H9 (cell line): ENCODE measurements at places on chromosomes 1 and 21. TPM values are rescaled to one million over a fixed set of nuclear protein-coding genes. Genes with fewer than 3 reads are reported as not detected.

The FAM3B gene
- 4.0 and 5.0 TPM in 2 replicates for total RNA-seq

The TSNAX gene
- total RNA-seq: 39.8 and 39.9 TPM in 2 replicates

The ERG gene
- total RNA-seq: 0.11 and 0.18 TPM in 2 replicates

The TMEM61 gene
- 0.61 and 1.0 TPM in 2 replicates for total RNA-seq

The DHRS3 gene
- total RNA-seq: 52.2 and 54.5 TPM in 2 replicates

The KRTAP11-1 gene
- total RNA-seq: not detected in 2 replicates

The FAAH gene
- total RNA-seq: 18.9 and 23.4 TPM in 2 replicates

DNA sequence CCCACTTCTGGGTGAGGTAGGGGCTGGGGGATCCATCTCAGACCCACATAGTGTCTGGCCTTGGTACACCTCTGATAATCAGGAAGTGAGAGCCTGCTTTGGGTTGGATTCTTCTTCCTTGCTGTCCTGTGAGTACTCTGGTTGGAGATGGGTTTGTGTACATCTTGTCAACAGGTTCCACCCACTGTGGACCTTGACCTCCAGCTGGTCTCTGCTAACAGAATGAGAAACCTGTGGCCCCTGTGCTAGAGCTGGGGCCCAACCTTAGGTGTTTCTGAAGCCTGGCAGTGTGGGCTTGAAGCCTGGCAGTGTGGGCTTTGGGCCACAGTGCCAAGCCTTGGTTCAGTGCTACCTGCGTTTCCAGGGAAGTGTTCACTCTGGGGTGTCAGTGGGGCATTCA lies 2.6 kb downstream of the ZBTB48 start:
- H3K36me3 ChIP-seq: peaks cover 2% of the 10 kb centered on the region; the same call in 1 of the 2 replicates
- no peaks in the 10 kb centered on the region; the same call in 1 of the 2 replicates for H3K4me1 ChIP-seq
- H3K4me3 ChIP-seq: no peak overlapping the region
- H3K27ac ChIP-seq: no peak overlapping the region
- no peaks in the 10 kb centered on the region for H3K27me3 ChIP-seq
- DNase-seq: no peak

- no peak overlapping the region for H3K27ac ChIP-seq
- no peaks in the 10 kb centered on the region for H3K4me1 ChIP-seq
- H3K27me3 ChIP-seq: no peaks in the 10 kb centered on the region
- H3K36me3 ChIP-seq: no peaks in the 10 kb centered on the region
- no peak for DNase-seq
Measured at GRCh38 chr1:101207891-101208290, 28.9 kb upstream of the S1PR1 start.

GRCh38 chr1:201628490-201628889 lies 89.6 kb downstream of the NAV1 start:
- no peak overlapping the region for H3K27ac ChIP-seq
- no peaks in the 10 kb centered on the region for H3K27me3 ChIP-seq
- H3K4me3 ChIP-seq: no peak overlapping the region
- no peak for DNase-seq

- no peak overlapping the region for H3K4me3 ChIP-seq
- no peaks in the 10 kb centered on the region for H3K36me3 ChIP-seq
- DNase-seq: peak; percentile 65
- no peaks in the 10 kb centered on the region; the same call in 1 of the 2 replicates for H3K4me1 ChIP-seq
- H3K27ac ChIP-seq: no peak overlapping the region
Measured at GRCh38 chr1:109151146-109151990, 37.5 kb downstream of the ELAPOR1 start.

DNA sequence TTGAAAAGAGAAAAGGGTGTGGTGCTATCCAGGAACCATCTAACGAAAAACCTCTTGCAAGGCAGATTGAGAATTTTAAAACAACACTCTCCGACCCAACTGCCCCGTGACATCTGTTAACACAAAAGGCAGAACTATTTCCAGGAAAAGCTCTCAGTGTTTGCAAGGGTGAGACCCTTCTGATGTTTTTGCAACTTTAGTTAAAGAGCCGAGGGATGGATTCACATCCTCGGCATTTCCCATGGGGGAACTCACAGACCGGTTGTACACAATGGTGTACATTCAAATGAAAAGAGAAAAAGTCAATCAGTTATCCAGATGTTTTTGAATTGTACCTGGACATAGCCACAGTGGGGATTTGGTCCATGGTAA lies 120.0 kb downstream of the NGF start:
- DNase-seq: no peak
- no peaks in the 10 kb centered on the region for H3K27me3 ChIP-seq
- H3K27ac ChIP-seq: no peak overlapping the region

DNA sequence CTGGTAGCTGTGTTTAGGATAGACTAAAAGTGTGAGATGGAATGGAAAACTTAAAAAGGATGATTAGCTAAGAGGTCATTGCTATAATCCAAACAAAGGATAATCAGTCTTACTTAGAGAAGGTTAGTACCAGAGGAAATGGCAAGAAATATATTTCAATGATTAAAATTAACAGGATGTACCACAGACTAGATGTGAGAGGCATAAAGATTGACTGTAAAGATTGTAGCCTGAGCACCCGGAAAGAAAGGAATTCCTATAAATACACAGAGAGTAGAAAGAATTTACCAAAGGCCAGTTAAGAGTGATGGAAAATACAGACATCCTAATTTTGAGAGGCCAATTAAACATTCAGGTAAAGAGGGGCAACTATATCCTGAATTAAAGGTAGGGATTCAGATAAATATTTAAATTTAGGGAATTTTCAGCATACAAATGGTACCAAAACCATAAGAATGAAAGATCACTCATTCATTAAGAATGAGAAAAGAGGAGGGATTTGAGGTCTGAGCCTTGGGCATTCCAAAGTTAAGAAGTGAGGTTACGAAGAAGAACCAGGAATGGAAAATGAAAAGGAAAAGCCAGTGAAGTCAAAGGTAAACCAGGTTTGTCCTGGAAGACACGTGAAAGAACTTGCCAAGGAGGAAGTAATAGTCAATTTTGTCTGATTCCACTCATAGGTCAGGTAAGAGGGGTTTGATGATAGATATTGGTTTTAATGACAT lies 46.4 kb upstream of the RGS1 start:
- no peaks in the 10 kb centered on the region for H3K4me1 ChIP-seq
- H3K27me3 ChIP-seq: no peaks in the 10 kb centered on the region
- no peak overlapping the region for H3K27ac ChIP-seq
- H3K36me3 ChIP-seq: no peaks in the 10 kb centered on the region

DNA sequence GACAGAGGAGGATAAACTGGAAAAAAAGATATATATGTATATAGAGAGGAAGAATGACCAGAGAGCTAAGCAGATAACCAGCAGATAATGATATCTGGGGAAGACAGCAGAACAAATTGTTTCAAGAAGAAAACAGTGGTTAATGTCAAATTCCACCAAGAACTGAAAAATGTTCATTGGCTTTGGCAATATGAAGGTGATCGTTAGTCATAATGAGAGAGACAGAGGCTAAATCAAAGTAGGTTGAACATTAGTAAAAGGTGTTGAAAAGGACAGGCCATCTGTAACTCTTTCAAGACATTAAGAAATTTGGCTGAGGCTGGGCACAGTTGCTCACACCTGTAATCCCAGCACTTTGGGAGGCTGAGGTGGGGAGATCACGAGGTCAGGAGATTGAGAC lies 25.3 kb upstream of the CR2 start:
- no peaks in the 10 kb centered on the region; the same call in 1 of the 2 replicates for H3K4me1 ChIP-seq
- H3K4me3 ChIP-seq: no peak overlapping the region
- no peaks in the 10 kb centered on the region; the same call in 1 of the 3 replicates for H3K36me3 ChIP-seq
- H3K27me3 ChIP-seq: 0 out of 2 replicates have a peak, but pooled peaks cover 2% of the 10 kb centered on the region
- H3K27ac ChIP-seq: no peak overlapping the region

DNA sequence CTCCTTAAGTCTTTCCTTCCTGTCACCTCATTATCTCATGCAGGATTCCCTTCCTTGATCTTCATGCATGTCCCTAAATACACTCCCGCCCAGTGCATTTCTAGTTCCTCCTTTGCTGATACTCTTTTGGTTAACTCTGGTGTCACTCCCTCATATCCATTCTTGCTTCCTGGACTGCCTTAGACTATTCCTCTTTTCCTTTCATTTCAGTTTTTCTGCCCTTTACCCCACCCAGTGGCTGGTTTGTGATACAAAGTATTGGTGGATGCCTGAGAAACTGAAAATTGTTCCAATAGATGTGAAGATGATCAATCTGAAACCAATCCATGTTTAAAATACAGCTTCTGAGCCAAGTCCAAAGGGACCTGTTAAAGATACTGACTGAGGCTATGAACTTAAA lies 553.8 kb upstream of the CAMK1G start:
- H3K27ac ChIP-seq: no peak overlapping the region
- H3K27me3 ChIP-seq: no peaks in the 10 kb centered on the region
- no peaks in the 10 kb centered on the region for H3K4me1 ChIP-seq

GRCh38 chr1:55420929-55421716 lies 206.0 kb upstream of the USP24 start:
- no peak for DNase-seq
- H3K36me3 ChIP-seq: no peaks in the 10 kb centered on the region
- H3K27me3 ChIP-seq: no peaks in the 10 kb centered on the region
- H3K27ac ChIP-seq: no peak overlapping the region
- H3K4me1 ChIP-seq: no peaks in the 10 kb centered on the region

DNA sequence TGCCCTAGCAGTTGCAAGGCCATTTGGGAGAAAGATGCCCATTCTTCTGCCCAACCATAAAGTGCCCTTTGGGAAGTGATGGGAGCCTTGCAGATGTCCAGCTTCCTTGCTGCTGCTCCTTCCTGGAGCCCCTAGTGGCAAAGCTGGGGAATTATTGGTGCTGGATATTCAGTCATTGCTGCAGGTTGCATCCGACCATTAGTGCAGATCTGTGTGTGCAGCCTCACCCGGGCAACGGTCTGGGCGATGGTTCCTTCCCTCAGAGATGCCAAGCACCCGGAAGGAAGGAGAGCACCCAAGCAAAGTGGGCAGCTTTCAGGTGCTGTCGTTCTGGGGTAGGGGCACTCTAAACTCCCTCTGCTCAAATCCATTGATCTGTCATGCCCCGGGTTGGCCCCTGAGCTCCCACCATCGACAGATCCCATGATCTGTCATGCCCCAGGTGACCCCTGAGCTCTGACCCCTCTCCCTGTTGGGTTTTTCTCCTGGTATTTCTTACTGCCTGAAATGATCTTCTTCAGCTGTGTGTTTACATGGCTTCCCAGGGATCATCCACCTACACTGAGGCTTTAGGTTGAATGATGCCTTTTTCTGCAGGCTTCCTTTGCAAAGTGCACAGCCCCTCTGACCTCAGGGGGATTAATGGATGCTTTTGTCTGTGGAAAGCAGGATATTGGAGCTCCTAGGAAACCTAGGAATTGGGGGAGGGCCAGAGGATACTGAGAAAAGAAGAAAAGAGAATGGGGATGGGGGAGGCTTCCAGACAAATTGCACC lies 467.5 kb downstream of the PTPRU start:
- H3K27me3 ChIP-seq: no peaks in the 10 kb centered on the region
- no peaks in the 10 kb centered on the region for H3K4me1 ChIP-seq
- no peaks in the 10 kb centered on the region for H3K36me3 ChIP-seq
- no peak overlapping the region for H3K4me3 ChIP-seq
- H3K27ac ChIP-seq: no peak overlapping the region

GRCh38 chr1:216766633-216767327 lies 43.6 kb upstream of the ESRRG start:
- no peak for DNase-seq
- H3K4me1 ChIP-seq: peaks cover under 1% of the 10 kb centered on the region; the same call in 1 of the 2 replicates
- H3K27ac ChIP-seq: no peak overlapping the region
- H3K27me3 ChIP-seq: no peaks in the 10 kb centered on the region
- no peaks in the 10 kb centered on the region for H3K36me3 ChIP-seq

DNA sequence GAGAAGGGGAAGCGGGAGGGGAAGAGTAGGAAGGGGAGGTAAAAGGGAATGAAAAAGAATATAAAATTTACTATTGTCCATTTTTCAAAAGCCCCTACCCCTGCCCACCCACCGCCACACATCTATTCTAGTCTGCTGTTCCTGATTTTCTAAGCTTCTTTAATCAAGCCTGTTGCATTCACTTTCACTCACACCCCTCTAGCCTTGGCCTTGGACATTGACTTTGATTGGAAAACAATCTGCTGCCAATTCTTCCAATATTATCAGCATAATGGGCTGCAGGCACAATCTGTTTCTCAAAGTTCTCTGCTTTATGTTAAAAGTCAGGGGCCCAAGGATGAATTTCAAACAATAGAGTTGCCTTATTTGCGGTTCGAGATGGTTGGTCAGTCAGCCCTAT lies 281.2 kb downstream of the SETD4 start:
- no peak for DNase-seq
- H3K4me3 ChIP-seq: no peak overlapping the region
- no peaks in the 10 kb centered on the region for H3K36me3 ChIP-seq
- H3K27ac ChIP-seq: no peak overlapping the region

GRCh38 chr1:64539781-64540218 lies 69.9 kb downstream of the CACHD1 start:
- no peaks in the 10 kb centered on the region for H3K36me3 ChIP-seq
- no peak overlapping the region for H3K27ac ChIP-seq
- no peak overlapping the region for H3K4me3 ChIP-seq

DNA sequence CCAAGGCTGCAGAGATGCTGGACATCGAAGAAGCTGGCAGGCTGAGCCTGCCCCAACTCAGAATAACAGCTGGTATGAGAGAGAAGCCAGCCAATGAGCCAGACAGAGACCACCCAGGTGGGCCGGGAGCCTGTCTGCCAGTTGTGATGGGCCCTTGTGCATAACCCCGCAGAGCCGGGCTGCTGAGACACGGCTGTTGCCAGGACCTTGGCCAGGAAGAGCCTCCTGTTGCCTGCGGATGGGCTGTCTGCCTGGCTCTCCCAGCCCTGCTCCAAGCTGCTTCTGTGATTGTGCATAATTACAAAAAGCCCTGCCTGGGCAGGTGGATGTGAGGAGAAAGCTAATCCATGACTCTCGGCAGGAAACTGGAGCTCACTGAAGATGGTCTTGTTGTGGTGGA lies 126.5 kb downstream of the CAPN8 start:
- no peak overlapping the region for H3K4me3 ChIP-seq
- no peaks in the 10 kb centered on the region for H3K27me3 ChIP-seq
- no peaks in the 10 kb centered on the region for H3K4me1 ChIP-seq
- no peak overlapping the region for H3K27ac ChIP-seq
- no peak for DNase-seq

DNA sequence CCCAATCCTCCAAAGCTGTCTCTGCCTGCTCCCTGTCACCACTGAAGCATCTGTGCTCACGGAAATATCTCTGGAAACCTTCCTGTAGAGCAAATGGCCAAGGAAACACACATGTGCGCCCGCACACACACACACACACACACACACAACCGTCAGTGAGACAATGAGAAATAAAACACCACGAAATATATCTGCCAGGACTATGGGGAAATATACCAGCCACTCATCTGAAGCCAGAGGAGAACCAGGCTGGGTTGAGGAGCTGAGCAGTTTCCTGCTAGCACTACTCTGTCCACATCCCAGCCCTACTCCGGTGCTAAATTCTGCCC lies 25.1 kb upstream of the PLXNA2 start:
- H3K4me3 ChIP-seq: no peak overlapping the region
- H3K27me3 ChIP-seq: no peaks in the 10 kb centered on the region
- H3K27ac ChIP-seq: no peak overlapping the region
- H3K4me1 ChIP-seq: 0 out of 2 replicates have a peak, but pooled peaks cover 4% of the 10 kb centered on the region
- no peak for DNase-seq
- H3K36me3 ChIP-seq: no peaks in the 10 kb centered on the region

DNA sequence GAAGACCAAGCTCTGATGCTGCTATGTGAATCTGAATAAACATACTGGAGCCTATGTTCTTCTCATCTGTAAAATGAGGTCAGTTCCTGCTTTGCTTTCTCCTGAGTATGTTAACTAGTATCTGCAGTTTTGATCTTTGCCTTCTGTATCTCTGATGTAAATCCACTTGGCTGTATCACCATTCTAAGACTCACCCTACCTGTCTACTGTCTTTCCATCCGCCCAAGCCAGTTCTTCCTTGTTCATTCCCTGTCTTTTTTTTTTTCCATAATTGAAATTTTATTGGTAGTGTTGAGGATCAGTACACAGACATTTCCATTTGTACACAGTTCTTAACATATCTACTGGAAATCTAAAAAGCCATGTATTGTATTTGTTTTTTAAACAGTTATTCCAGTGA lies 31.3 kb downstream of the MAST2 start:
- H3K36me3 ChIP-seq: peaks cover 17% of the 10 kb centered on the region
- H3K4me3 ChIP-seq: no peak overlapping the region
